Psoas muscle (tissue), 8 donors: ENCODE measurements at places on chromosomes 2 and 18. TPM values are rescaled to one million over a fixed set of nuclear protein-coding genes. Genes with fewer than 3 reads are reported as not detected.

DNA sequence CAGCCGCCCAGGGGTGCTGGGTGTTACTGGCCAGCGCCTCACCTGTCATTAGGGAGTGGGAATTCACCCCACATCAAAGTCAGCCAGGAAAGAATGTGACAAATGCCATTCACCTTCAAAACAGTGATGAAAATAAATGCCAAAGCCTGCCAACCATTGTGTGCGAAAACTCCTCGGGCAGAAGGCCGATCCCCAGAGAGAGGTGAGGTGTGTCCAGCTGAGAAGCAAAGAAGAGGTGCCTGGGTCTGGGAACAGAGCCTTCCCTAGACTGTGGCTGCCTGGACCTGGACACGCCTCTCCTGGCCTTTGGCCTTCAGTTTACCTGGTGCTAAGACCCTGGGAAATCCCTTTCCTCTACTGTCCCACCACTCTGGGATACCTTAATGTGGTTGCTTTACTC lies 142.7 kb downstream of the CYP26B1 start:
- no peak for DNase-seq

DNA sequence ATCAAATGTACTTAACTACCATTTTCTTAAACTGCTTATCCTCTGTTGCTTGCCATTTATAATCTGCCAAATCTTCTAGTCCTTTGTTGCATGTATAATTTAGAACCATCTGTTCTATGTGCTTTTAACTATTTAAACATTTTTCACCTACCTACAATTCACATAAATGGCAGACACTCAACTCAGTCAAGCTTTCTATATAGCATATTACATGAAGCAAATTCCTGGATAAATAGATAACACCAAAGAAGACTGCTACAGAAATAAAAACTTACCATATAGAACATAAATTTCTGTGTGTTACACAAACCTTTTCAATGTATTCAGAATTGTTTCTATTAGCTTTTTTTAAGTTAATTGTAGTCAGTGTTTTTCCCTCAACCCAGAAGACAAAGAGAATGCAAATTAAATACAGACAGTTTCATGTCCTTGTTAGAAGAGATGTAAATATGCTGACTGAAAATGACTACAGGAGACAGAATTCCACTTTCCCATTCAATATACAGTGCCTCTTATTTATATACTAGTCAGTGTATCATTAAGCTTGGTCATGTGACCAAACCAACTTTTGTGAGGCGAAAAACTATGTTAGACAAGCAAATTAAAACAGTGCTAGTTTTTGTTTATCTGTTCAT lies 2.6 kb downstream of the BAZ2B start:
- no peak for DNase-seq

DNA sequence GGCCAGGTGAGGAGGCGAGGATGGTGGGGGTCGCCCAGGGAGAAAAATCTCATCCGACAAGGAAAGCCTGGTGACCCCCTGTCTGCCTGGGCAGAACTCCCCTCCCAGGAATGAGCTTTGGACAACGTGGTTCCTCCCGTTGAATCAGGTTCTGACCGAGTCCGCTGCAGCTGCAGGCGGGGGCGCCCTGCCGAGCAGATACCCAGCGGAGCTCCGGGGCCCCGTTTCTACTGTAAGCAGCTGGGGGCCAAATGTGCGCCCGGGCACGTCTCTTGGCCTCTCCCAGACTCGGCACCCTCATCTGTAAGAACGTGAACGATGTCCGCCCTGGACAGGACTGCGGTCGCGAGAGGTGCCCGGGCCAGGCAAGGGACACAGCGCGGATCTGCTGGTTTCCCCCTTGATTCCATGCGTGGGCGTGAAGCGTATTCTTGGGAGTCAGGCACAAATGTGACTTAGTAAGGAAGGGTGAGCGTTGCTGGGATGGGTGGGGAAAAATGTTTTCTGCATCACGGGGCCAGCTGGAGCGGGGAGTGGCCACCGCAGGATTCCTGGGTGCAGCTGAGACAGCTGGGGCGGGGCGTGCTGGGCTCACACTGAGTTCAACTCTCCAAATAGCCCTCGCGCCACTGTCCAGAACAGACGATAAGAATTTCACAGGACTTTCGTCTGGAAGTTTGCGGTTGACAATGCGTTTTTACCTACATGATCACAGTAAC lies 20.2 kb upstream of the TUBB6 start:
- peak; percentile 87 for DNase-seq

DNA sequence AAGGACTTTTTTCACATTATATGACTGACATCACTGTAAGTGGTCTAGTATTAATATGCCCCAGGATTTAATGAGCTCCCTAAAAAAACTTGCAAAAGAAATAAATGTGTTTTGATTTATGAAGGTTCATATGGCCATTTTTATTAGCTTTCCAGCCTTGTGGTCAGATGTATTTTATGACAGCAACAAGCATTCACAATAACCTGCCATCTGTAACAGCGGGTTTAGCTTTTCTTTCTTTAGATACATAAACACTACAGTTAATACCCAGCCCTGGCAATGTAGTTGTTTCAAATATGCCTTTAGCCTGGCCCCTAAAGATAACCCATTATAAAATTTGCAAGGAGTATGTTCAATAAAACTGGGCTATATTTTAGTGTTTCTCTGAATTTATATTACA lies 1063.8 kb downstream of the SOCS6 start:
- no peak for DNase-seq

- no peak for DNase-seq
These were observed 53.0 kb downstream of the TCF4 start for GRCh38 chr18:55534996-55535395.

ALPI gene
- not detected for polyA plus RNA-seq

NYAP2 gene
- 0.90 TPM for polyA plus RNA-seq

DNA sequence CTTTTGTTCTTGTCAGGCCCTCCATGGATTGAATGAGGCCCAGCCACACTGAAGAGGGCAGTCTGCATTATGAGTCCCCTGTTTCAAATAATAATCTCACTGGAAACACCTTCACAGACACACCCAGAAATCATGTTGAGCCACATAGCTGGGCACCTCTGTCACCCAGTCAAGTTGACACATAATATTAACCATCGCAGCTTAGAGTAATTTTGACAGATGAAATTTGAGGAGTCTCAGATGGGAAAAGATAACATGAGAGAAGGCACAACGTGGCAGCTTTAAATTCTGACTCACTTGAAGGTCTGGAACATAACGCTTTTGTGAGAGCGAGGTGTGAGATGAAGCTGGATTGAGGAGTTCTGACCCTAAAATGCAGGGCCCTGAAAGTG lies 70.9 kb upstream of the TMEM87B start:
- no peak for DNase-seq

NT5DC4 gene
- not detected for polyA plus RNA-seq

DNA sequence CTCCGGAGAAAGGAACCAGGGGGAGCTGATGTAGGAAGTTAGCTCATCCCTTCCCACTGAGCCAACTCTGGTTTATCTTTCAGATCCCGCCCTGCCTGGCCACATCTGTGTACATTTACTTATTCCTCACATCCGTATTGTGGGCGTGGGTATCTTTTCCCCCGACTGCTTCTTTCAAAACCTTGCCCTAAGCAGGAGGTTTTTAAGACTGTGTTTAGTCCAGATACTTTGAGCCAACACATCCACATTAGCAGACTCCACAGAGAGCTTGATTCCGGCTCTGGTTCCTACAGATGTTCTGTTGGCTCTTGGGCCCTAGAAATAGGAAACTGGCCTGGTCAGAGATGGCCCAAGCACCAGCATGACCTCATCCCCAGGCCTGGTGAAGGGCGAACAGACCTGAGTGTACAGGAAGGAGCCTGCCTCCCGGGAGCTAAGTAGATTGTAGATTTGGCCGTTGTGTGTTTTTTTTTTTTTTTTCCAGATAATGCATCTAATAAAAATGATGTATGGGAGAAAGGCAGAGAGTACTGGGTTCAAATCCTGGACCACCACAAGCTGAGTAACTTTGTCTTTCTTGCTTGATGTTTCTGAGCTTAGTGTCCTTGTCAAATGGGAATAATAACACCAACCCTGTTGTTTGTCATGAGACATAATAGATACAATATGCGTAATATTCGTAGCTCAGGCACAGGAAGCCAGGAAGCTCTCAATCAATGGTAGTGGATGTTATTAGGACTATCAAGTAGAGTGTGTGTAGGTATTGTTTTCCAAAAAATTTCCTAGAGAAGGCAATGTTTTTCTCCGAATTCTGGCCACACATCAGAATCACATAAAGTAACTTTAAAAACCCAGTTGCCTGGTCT lies 92.3 kb downstream of the PRKCE start:
- peak; percentile 66 for DNase-seq

SAG gene
- polyA plus RNA-seq = not detected

- DNase-seq = no peak
These were observed 97.8 kb downstream of the HDAC4 start for GRCh38 chr2:239302808-239303557.

CNGA3 gene
- not detected for polyA plus RNA-seq

GRCh38 chr2:71746946-71747501 lies 293.7 kb downstream of the DYSF start:
- peak; percentile 65 for DNase-seq

DNA sequence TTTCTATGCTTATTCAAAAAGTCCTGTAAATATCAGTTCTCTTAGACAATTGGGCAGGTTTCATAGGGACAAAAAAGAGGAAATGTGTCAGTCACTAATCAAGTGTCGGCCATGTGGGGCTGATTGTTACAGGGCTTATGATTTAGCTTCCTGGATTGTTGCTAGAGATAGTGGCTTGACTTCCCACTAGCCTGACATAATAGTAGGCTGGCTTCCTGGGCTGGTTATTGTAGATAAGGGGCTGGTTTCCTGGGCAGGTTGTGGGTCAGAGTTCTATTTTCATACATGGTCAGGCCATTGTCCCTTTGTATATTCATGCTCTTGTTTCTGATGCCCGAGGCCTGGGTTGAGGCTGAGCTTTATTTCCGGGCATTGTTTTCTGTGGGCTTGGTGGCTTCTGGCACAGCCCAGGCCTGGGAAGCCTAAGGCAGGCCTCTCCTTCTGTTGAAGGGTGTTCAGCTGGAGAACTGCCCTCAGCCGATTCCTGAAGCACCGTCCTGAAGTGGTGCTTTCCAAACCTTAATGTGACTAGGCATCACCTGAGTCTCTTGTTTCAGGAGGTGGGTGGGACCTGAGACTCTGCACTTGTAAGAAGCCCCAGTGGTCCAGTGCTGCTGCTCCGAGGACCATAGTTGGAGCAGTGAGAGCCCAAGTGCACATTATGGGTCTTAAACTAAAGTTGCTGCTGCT lies 37.0 kb downstream of the CD8B2 start:
- DNase-seq = no peak

MERTK gene
- polyA plus RNA-seq = 1.4 TPM

GATA6 gene
- polyA plus RNA-seq = 0.27 TPM

- DNase-seq = no peak
These were observed 113.3 kb downstream of the POLE4 start for GRCh38 chr2:75071766-75072165.

EVX2 gene
- not detected for polyA plus RNA-seq

- DNase-seq = no peak
These were observed 48.3 kb upstream of the STK17B start for GRCh38 chr2:196219671-196220070.

DNA sequence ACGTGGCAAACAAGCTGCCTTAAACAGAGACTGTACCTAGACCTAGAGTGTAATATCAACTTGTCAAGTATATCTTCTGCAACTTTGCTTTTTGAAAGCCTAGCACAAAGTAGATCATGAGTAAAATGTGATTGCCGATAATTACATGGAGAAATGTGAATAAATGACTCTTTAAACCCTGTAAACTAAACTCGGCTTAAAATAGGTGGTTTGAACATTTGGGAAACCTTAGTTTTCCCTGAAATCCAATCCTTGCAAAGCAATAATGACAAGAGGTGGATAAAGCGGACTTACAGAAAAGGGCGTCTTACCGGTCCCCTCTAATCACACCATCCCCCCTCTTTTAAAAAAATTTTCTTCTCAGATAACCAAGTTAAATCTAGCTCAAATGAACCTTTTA lies 549 bp upstream of the PSMD14 start:
- no peak for DNase-seq

GRCh38 chr2:151289972-151290866 lies 751 bp upstream of the NMI start:
- DNase-seq = peak; percentile 71

- DNase-seq = no peak
These were observed 174.4 kb downstream of the ALPK2 start for GRCh38 chr18:58454406-58455061.

- no peak for DNase-seq
These were observed 79.6 kb upstream of the RAB12 start for GRCh38 chr18:8529609-8530008.
